Neuronal stem cell (in vitro differentiated cells): ENCODE measurements at places on chromosomes 5 and 9.

GRCh38 chr9:86953181-86953580 is 5.9 kb upstream of the GAS1 start:
- no peak overlapping the region for H3K4me3 ChIP-seq
- H3K27me3 ChIP-seq: no peaks in the 10 kb centered on the region
- no peaks in the 10 kb centered on the region for H3K36me3 ChIP-seq

DNA sequence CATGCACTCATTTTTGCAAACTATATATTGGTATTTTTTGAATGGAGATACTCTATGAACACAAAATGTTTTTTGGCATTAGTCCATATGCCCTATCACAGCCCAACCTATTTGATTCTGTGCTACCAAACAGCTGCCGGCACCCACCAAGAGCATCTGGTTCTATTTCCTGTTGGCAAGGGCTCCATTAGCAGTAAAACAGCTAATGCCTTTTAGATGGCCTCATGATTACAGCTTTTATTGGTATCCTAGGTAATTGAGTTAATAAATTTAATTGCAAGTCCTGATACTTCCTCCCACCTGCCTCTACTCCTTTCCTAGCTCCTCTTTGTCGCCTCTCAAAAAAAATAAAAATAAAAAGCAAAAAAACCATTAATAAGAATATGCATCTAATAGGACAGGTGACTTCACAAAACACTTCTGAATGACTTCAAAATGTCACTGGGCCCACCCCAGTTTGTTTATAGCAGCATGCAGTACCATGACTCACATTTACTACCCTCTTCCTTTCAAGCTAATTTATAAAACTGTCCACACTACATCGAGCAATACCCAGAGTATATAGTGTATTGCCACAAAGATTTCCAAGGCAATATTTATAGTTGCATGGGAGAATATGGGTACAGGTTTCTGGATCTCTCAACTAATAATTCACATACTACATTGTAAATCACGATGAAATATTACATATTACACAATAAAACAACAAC is 620.4 kb downstream of the SLCO4C1 start:
- no peaks in the 10 kb centered on the region for H3K36me3 ChIP-seq
- H3K4me3 ChIP-seq: no peak overlapping the region
- H3K4me1 ChIP-seq: no peaks in the 10 kb centered on the region

GRCh38 chr9:113341712-113342410 is 1.8 kb upstream of the WDR31 start:
- no peak overlapping the region for H3K27ac ChIP-seq
- no peaks in the 10 kb centered on the region for H3K36me3 ChIP-seq

GRCh38 chr9:36985061-36985768 is 48.9 kb downstream of the PAX5 start:
- no peaks in the 10 kb centered on the region for H3K4me1 ChIP-seq
- H3K27me3 ChIP-seq: peaks cover 67% of the 10 kb centered on the region
- no peak overlapping the region for H3K4me3 ChIP-seq

- H3K27ac ChIP-seq: no peak overlapping the region
- H3K36me3 ChIP-seq: no peaks in the 10 kb centered on the region
- DNase-seq: no peak
- no peaks in the 10 kb centered on the region for H3K27me3 ChIP-seq
- no peak overlapping the region for H3K4me3 ChIP-seq
These were observed 64.6 kb upstream of the SHB start for GRCh38 chr9:38133595-38133994.

- peaks cover 6% of the 10 kb centered on the region for H3K4me1 ChIP-seq
- no peak overlapping the region for H3K4me3 ChIP-seq
- DNase-seq: peak; percentile 14
- H3K27ac ChIP-seq: no peak overlapping the region
- no peaks in the 10 kb centered on the region for H3K36me3 ChIP-seq
- no peaks in the 10 kb centered on the region for H3K27me3 ChIP-seq
These were observed 62.0 kb upstream of the FST start for GRCh38 chr5:53418409-53418808.

- no peak overlapping the region for H3K27ac ChIP-seq
- H3K4me1 ChIP-seq: no peaks in the 10 kb centered on the region
- H3K4me3 ChIP-seq: no peak overlapping the region
- DNase-seq: no peak
These were observed 938.3 kb upstream of the PTPRD start for GRCh38 chr9:11551106-11551505.

- peak overlapping the region; percentile 55 for H3K27ac ChIP-seq
- no peaks in the 10 kb centered on the region for H3K36me3 ChIP-seq
- no peak for DNase-seq
- H3K4me3 ChIP-seq: peak overlapping the region; percentile 55
- peaks cover 21% of the 10 kb centered on the region for H3K4me1 ChIP-seq
These were observed 25.0 kb upstream of the C5orf47 start for GRCh38 chr5:173963867-173964441.

DNA sequence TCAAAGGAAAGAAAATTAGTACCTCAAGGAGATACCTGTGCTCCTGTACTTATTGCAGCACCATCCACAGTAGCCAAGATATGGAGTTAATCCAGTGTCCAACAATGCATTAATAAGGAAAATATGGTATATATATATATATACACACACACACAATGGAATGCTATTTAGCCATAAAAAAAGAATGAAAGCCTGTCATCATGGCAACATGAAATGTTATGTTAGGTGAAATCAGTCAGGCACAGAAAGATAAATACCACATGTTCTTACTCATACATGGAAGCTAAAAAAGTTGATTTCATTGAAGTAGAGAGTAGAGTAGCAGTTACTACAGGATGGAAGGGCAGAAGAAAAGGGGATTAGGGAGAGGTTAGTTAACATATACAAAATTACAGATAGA is 601.5 kb downstream of the ANXA1 start:
- no peak overlapping the region for H3K4me3 ChIP-seq
- H3K4me1 ChIP-seq: no peaks in the 10 kb centered on the region
- no peak overlapping the region for H3K27ac ChIP-seq
- no peak for DNase-seq
